ENCODE measurements at places on chromosomes 1 and 21. TPM values are rescaled to one million over a fixed set of nuclear protein-coding genes. Genes with fewer than 3 reads are reported as not detected.

Gene ZC3H12A
- total RNA-seq = 10.0 TPM

Gene UMODL1
- not detected for total RNA-seq

Gene TENT5C
- 1.0 TPM for total RNA-seq

Gene TRPM2
- 9.6 TPM for total RNA-seq

Gene AUNIP
- total RNA-seq = not detected

Gene IL12RB2
- 6.5 TPM for total RNA-seq

Gene SPRTN
- 33.4 TPM for total RNA-seq

Gene LRRC39
- 7.5 TPM for total RNA-seq

Gene CHI3L1
- not detected for total RNA-seq

Gene MORC3
- 64.3 TPM for total RNA-seq

Gene RGS16
- total RNA-seq = 2.1 TPM

Gene STYXL2
- not detected for total RNA-seq

Gene MRPL37
- 44.9 TPM for total RNA-seq

Gene CFHR2
- total RNA-seq = not detected

Gene LCE3E
- not detected for total RNA-seq

Gene TNFRSF1B
- total RNA-seq = 51.8 TPM

Gene CACNA1S
- total RNA-seq = not detected

Gene DISP1
- total RNA-seq = 15.9 TPM

Gene NOTCH2
- total RNA-seq = 86.7 TPM

Gene CLCA4
- not detected for total RNA-seq

Gene FTCD
- total RNA-seq = 2.3 TPM

Gene CSF3R
- total RNA-seq = 12.5 TPM

Gene PTPRC
- 16.5 TPM for total RNA-seq

Gene CNN3
- 344 TPM for total RNA-seq

Measured in tibial nerve (tissue), 4 donors.